NCI-H1105 (cell line): ENCODE measurements at places on chromosomes 2 and 18.
A peak's percentile ranks its signal among the peaks of the same experiment; 100 is the strongest.

DNA sequence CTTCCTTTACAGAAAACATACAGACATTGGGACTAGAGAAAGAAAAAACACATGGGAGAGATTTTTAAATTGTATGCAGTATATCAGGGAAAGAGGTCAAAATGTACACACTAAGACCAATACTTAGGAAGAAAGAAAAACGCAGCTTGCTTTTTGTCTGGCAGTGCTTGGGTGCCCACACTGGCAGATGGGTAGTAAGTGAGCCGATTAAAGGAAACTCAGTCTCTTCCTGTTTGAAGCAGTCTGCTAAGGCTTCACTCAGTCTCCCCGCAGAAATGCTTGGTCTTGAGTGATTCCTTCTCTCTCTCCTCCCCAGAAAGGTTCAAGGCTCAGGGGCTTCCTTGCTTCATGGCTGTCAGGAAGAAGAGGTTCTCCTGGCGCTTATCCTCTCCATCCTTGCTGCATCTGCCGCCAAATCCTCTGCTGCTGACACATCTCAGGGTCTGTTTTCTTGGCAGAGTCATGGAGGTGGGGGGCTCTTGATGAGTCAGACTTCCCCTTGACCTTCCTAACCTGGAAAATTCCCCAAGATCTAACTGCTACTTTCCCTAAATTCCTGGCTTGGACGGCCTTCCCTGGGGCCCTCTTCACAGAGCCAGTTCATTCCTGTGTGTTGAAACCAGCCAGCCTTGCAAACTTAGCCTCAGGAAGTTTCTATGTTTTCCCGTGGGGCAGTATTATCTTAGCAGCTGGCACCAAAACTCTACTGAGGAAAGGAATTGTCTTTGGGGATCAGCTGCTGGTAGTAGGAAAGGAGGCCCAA is 10.5 kb upstream of the TMSB10 start:
- DNase-seq = no peak

DNA sequence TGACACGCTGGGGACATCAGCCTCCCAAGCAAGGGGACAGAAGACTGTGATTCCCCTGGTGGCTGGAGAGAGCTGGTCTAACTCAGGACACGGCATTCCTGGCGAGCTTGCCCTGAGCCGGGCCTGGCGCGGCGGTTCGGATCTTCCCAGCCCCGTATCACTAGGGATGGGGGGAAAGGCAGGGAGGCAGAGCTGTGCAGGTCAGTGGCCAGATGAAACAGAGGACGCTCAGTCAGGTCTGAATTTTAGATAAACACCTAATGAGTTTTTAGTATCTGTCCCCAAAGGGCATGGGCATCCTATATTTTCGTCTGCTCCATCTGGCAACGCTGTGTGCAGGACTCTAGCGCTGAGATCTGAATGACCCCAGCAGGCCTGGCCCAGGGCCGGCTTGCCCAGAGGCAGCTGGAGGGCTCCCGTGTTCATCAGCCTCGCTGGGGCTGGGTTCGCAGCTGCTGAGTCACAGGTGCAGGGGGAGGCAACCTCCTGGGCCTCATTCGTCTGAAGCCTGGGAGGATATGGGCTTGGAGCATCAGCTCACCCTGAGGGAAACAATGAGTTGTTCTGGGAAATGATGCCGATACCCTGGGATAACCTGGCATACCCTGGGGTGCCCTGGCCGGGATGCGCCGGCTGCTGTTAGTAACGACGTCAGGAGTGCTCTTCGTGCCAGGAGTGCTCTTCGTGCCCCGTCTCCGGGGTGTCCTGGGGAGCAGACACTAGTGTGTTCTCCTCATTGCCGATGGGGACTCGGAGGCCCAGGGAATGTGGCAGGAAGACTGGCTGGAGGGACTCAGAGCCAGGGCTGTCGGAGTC is 48.1 kb upstream of the HPCAL1 start:
- DNase-seq = no peak

- no peak for DNase-seq
Observed at GRCh38 chr2:120503793-120504571, 158.0 kb downstream of the INHBB start.

- no peak for DNase-seq
Observed at GRCh38 chr2:2577407-2577831, 246.3 kb upstream of the MYT1L start.

- no peak for DNase-seq
Observed at GRCh38 chr18:73121207-73121606, 253.4 kb upstream of the NETO1 start.

- no peak for DNase-seq
Observed at GRCh38 chr2:99984799-99985515, 157.4 kb downstream of the AFF3 start.

DNA sequence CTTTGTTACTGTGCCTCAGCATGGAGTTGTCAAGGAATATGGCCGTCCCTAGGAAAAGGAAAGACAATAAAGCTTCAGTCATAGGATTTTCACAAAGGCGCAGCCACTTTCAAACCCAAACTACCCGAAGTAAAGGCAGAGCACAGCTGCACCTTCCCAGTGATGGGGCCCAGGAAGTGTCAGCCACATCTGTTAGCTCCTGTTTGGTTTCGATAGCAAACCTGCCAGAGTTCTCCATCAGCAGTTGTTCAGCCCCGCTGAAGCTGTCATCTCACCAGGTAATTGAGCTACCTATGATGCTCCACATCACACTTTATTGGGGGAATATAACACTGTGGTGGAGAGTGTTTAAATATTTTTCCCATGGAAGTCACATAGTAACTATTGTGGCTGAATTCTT is 80.7 kb downstream of the LRATD1 start:
- no peak for DNase-seq

DNA sequence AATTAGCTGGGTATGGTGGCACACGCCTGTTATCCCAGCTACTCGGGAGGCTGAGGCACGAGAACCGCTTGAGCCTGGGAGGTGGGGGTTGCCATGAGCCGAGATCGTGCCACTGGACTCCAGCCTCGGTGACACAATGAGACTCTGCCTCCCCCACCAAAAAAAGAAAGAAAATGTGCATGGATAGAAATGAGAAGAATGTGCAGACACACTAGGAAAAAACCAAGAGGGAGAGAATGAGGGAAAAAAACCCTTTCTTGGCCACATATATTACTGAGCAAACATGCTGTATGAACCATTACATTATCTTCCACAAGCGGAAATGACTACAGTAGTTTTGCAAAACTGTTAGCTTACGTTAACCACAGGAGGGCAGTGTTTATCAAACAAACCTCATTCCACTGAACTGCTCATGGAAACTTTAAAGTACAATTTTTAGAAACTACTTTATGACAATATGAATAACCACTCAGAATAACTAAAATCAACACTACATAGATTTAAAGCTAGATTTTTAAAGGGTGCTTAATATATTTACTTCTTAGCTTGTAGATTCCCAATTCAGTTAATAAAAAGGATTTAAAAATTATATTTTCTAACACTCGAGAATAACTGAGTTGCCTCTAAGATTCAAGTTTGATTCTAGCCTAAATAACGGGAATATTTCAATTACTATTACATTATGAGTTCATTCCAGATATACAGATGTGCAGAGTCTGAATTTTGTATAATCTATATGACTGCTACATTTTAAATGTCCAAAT is 26.4 kb downstream of the ASXL2 start:
- no peak for DNase-seq

DNA sequence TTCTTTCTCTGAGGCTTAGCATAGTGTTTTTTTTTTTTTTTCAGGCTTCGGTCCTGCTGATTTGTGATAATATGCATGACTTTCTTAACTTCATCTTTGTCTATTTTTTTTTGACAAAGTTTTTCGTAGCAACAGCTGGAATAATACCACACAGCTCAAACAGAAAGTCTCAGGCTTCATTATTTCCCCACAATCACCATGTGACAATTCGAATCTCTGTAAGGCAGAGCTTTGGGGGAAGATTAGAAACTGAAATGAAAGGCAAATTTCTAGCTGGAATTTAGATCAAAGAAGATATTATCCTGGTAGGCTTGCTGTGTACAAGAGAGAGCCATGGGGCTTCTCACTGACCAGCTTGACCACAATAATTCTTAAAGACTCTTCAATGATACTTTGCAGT is 12.2 kb upstream of the CD28 start:
- no peak for DNase-seq

DNA sequence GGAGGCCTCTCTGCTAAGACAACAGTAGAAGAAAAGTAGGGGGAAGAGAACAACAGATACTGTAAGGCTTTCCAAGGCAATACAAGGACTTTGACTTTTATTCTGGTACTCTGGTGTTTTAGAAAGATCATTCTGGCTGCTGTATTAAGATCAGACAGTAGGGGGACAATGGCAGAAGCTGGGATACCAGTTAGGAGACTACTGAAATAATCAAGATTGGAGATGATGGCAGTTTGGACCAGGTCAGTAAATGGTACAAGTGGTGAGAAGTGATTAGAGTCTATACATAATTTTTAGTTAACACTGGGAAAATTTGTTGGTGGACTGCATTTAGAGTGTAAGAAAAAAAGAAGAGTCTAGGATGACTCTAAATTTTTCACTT is 139.7 kb downstream of the ROCK1 start:
- DNase-seq = no peak

DNA sequence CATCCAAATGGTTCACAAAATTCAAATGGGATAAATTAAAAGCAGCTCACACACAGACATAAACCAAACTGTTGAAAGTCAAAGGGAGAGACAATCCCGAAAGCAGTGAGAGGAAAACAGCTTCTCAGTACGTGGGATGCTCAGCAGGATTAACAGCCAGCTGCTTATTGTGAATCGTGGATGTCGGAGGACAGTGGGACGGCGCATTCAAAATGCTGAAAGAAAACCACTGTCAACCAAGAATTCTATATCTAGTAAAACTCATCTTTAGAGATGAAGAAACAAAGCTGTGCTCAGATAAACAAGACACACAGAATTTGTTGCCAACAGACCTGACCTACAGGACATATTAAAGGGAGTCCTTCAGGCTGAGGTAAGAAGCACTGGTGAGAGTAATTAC is 102.9 kb downstream of the NFATC1 start:
- no peak for DNase-seq

DNA sequence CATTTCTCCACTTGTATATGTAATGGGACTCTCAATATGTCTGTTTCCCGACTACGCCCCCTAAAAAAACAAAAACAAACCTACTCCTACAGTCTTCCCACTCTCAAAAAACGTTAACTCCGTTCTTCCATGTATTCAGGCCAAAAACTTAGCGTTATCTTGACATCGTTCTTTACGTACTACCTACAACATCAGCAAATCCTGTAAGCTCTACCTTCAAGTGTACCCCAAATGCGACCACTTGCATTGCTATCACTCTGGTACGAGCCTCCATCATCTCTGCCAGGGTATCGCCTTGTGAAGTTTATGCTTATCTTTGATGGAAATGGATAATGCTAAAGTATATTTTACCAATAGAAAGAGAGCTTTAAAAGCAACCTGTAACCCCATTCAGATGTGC is 479 bp downstream of the GPATCH11 start:
- no peak for DNase-seq

DNA sequence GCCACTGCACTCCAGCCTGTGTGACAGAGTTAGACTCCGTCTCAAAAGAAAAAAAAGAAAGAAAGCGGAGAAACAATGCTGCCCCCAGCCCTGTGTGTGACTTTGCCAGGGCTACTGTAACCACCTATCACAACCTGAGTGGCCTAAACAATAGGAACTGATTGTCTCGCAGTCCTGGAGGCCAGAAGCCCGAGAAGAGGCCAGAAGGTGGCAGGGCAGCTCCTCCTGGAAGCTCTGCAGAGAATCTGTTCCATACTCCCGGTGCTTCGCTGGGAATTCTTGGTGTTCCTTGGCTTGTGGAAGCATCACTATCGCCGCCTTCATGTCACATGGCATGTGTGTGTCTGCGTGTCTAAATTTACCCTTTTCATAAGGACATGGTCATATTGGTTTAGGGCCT is 14.4 kb upstream of the RAB17 start:
- no peak for DNase-seq

GRCh38 chr18:35721431-35722081 is 140.0 kb downstream of the GALNT1 start:
- DNase-seq = no peak

DNA sequence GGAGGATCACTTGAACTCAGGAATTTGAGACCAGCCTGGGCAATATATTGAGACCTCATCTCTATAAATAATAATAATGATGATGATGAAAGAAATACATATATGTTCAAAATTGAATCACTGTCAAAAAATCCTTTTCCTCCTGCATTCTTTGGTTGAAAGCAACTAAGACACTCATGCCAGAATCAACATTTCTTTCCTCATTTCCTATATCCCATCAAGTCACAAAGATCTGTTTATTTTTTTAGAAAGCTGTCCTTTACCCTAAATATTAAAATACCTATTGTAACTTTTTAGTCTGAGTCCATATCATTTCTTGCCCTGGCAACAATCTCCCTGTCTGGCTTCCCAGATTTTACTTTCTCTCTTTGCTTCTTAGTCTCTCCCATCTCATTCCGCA is 31.8 kb upstream of the PPP4R3B start:
- no peak for DNase-seq

- DNase-seq = no peak
Observed at GRCh38 chr2:110816404-110817365, 84.3 kb downstream of the ACOXL start.

DNA sequence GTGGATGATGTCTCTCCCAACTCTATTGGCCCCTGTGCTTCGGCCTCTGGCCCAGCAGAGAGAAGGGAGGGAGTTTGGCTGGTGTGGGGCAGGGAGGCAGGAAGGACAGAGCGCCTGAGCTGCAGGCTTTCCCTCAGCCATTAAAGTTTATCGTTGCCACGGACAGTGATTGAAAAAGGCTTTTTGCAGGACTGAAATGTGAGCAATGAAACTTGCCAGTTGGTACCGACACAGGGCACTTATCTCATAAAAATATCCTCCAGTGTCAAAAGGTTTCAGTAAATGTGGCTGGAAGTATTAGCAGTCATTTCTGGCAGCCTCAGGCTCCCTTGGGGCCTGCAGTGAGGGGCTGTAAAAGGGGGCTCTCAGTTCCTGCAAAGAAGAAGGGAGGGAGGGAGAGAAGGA is 169.2 kb downstream of the GLI2 start:
- no peak for DNase-seq

GRCh38 chr2:201234663-201235135 is 25.6 kb upstream of the CASP8 start:
- DNase-seq = no peak

DNA sequence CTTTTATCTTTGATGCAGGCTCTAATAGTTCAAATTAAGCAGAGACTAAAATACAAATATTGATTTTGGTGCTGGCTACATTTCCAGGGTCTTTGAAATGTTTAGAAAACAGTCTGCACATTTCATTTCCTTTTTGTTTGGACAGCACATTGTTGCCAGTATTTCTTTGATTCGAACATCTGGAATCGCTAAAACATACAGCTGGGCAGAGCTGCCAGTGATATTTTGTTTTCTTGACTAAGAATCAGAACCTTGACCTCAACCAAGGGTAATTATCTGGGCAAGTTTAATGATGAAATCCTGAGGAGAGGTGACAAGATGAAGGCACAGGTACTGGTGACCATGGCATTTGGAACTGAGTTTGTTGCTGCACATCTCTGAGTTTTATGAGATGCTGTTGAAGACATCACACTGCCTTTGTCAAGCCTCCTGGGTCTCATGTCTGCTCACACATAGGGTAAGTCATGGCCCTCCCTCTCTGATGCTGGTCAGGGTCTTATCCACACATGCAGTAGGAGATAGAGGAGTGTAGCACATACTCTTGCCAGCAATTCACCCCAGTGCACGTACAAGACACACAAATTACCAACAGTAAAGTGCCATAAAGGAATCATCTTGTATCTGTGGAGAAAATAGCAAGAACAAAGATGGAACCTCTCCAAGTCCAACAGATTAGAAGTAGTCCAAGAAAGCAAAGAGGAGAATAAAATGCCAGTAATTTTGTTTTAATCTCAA is 391.9 kb downstream of the RND3 start:
- DNase-seq = no peak

GRCh38 chr2:18378020-18378653 is 182.3 kb downstream of the RDH14 start:
- DNase-seq = peak; percentile 16

- DNase-seq = no peak
Observed at GRCh38 chr2:45445037-45445436, 166.0 kb downstream of the SRBD1 start.
